NCI-H2029 (cell line): ENCODE measurements at places on chromosomes 3 and 15.

- DNase-seq = no peak
Measured at GRCh38 chr3:90040554-90040953, 933.1 kb downstream of the EPHA3 start.

DNA sequence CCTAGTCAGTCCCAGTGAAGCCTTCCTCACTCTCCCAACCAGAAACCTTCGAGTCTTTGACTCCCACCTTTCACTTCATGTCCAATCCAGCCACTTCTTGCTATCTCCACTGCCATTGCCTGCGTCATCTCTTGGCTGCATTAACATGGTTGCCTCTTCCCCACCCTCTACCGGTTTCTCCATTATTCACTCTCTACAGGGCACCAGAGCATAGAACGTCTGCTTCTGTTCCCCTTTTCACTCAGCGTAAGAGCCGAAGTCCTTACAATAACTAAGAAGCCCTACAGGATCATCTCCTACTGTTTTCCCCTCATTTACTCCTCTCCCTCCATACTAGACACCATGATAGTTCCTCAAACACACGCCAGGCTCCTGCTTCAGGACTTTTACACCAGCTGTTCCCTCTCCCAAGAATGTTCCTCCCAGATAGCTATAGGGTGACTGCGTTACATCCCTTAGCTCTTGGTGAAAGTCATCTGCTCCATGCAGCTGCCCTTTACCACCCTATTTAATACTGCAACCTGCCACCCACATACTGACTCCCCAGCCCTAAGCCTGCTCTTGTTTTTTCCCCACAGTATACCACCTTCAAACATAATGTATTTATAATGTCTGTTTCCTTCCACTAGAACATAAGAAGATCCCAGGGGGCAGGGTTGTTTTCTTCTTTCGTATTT, 30.9 kb downstream of the RCN2 start:
- no peak for DNase-seq

- no peak for DNase-seq
Measured at GRCh38 chr15:98124581-98124980, 164.1 kb downstream of the ARRDC4 start.

DNA sequence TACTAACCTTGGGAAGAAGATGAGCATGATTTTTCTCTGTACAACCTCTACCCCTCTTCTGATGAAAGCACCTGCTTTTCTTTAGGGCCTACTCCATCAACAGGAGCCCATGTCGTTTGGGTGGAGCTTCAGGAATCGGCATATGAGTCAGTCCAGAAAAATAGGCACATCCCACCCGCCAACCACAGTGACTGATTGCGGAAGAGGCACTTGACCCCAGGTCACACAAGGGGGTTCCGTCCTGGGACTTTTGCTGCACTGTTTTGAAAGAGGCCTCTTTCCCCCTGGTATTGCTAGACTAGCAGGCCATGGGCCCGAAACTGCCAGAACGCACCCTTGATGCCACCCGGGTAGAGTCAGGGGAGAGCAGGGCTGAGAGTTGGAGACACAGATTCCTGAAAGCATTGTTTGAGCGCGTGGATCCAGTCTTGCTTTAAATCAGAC, 19.3 kb upstream of the NRROS start:
- no peak for DNase-seq

- no peak for DNase-seq
Measured at GRCh38 chr15:40325700-40326099, 2.2 kb downstream of the INAFM2 start.

GRCh38 chr15:60788692-60789103, 309.8 kb upstream of the ICE2 start:
- DNase-seq = no peak

- DNase-seq = no peak
Measured at GRCh38 chr15:74269362-74270035, 33.4 kb downstream of the CCDC33 start.

GRCh38 chr15:31155151-31155550, 53.6 kb upstream of the TRPM1 start:
- no peak for DNase-seq

DNA sequence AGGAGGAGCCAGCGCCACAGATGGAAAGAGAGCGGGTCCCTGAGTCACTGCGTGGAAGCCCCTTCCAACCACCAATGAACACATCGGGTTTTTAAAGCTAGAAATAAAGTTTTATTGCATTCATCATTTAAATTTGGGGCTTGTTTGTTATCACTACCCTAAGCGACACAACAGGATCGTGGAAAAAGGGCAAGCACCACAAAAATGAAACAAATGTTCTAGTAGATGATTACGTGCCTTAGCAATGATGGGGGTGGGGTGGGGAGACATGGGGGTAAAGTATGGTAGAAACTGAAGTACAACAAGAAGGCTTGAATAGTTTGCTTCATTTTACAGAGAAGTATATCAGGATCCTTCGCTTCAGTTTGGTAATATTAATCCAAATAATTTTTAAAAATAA, 221.6 kb upstream of the ATP10A start:
- DNase-seq = no peak

- DNase-seq = no peak
Measured at GRCh38 chr15:67991706-67992105, 62.4 kb upstream of the PIAS1 start.

DNA sequence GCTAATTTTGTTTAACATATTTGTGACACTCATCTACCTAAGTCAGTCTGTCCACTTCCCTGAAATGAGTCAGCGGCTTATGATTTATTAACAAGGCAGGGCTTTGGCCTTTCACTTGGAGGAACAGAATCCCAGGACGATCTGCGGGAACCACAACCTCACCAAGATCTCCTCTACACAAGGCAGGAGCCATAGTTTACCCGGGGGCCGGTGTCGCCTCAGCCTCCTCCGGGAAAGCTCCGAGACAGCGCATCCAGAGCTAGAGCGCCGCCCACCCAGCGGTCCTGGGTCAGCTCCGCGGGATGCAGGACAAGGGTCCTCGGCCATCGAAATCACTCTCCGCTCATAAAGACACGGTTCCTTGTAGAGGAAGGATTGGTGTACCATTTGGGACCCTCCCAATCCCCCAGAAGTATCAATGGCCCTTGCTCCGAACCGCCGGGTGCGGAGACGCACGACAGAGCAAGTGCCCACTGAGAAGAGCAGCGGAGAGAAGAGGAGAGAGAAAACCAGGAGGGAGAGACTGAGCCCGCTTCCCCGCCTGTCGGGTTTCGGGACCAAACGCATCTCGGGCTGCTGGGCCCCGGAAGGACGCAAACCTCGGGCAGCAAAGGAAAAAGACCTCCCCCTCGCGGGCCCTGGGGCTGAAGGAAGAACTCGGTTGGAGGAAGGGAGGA, 13.1 kb upstream of the ALCAM start:
- no peak for DNase-seq

- DNase-seq = no peak
Measured at GRCh38 chr15:63473999-63474809, 30.2 kb upstream of the USP3 start.

GRCh38 chr15:99296386-99296785, 45.1 kb downstream of the LRRC28 start:
- DNase-seq = no peak

- no peak for DNase-seq
Measured at GRCh38 chr15:38049891-38050290, 115.5 kb downstream of the TMCO5A start.

- DNase-seq = no peak
Measured at GRCh38 chr3:123818324-123818920, 65.7 kb downstream of the MYLK start.
